ENCODE measurements at places on chromosomes 1 and 21.

DNA sequence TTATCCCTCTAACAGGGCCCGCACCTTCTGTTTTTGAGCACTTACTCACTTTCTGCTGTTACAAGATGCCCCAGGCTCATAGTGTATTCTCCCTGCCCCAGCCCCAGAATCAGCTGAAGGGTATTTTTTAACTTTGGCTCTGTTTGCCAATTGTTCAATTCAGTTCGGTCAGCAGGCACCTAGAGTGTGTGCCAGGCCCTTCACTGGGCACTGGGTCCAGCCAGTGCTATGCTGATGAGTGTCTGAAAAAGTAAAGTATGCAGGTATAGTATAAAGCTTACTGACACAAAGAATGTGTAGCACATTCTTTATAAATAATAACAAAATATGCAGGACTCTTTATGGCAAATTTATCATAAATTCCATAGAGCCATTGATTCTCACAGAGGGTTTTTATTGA lies 35.0 kb downstream of the FHAD1 start:
- no peak for DNase-seq

- no peak for DNase-seq
Observed at GRCh38 chr21:31634993-31635392, 24.5 kb upstream of the SOD1 start.

GRCh38 chr1:93033029-93033428 lies 46.1 kb upstream of the MTF2 start:
- no peak for DNase-seq

- no peak for DNase-seq
Observed at GRCh38 chr1:205582471-205583291, 49.1 kb downstream of the ELK4 start.

DNA sequence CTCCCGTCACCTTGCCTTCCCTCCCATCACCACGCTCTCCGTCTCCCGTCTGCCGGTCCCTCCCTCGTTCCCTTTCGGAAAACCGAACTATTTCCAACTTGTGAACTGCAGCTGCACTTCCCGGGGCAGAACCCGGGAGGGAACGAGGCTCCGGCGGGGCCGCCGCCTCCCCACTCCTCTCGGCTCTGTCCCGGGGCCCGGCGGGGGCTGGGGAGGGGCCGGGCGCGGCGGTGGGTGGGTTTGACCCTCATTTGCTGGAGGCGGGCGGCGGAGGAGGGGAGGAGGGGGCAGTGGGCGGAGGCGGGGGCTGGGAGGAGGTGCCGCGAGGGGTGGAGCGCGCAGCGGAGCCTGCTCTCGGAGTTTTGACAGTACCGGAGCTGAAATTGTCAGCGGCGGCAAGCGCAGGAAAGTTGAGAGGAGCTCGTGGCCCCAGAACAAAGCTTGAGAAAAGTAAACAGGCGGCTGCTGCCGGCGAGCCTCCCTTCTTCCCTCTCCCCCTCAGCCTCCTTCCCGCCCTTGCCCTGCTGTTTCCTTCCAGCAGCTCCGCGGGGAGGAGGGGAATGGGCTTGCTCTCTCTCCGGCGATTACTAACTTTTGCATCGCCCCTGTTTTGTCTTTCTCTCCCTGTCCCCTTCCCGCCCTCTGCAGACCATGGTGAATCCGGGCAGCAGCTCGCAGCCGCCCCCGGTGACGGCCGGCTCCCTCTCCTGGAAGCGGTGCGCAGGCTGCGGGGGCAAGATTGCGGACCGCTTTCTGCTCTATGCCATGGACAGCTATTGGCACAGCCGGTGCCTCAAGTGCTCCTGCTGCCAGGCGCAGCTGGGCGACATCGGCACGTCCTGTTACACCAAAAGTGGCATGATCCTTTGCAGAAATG lies 2.9 kb downstream of the LMO4 start:
- DNase-seq: peak; percentile 76

GRCh38 chr1:223062177-223062576 lies 80.9 kb downstream of the TLR5 start:
- no peak for DNase-seq

DNA sequence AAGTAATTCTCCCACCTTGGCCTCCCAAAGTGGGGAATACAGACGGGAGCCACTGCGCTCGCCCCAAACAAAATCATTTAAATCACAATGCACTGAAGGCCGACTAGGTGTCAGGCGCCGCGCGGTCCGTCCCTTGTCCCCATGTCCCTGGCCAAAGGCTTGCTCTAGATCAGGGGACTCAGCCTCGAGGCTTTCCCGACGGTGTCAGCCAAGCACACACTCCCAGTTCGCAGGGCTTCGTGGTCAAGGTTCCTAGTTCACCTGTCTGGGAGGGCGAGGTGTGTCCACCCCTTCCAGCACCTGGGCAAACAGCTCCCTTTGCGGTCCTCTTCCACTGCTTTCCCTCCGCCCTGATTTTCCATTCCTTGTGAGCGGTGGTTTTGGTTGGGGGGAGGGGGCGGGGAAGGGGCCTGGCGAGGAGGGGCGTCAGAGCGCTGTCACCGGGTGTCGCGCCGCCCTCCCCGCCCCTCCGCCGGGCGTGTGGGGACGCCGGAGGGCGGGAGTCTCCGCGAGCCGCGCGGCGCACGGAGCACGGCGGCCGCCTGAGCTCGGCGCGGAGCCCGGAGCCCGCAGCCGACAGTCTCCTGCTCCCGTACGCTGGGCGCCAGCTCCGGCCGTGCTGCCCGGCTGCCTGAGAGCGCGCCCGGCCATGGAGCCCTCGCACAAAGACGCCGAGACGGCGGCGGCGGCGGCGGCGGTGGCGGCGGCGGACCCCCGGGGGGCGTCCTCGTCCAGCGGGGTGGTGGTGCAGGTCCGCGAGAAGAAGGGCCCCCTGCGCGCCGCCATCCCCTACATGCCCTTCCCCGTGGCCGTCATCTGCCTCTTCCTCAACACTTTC lies at the start of gene STUM:
STUM (plus strand) TSS at position 509 of the 838 bp plus-strand sequence; CDS start at position 650, 141 bp downstream.
- DNase-seq: peak; percentile 22

GRCh38 chr1:35707601-35708440 lies 10.9 kb downstream of the C1orf216 start:
- DNase-seq: peak; percentile 33

- no peak for DNase-seq
Observed at GRCh38 chr21:41557884-41558283, 49.9 kb upstream of the TMPRSS2 start.

GRCh38 chr1:180899262-180899661 lies 13.4 kb upstream of the KIAA1614 start:
- peak; percentile 31 for DNase-seq

DNA sequence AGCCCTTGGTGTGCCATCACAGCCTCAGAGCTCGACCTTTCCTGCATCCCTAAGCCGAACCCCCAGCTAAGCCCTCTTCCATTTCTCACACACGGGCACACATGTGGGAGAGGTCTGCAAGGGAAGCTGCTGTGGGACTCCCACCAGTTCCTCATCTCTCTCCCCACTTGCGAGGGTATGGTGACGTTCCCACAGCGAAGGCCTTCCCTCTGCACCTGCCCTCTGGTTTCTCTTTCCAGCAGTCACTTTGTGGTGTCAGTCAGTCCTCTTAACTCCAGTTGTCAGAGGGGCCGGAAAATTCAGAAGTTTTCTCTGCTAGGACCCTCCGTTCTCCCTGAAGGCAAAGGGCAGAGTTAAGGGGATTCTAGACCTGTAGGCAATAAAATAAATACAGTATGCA lies 5.5 kb upstream of the STK40 start:
- no peak for DNase-seq

GRCh38 chr1:227255086-227255732 lies 63.1 kb downstream of the CDC42BPA start:
- no peak for DNase-seq

DNA sequence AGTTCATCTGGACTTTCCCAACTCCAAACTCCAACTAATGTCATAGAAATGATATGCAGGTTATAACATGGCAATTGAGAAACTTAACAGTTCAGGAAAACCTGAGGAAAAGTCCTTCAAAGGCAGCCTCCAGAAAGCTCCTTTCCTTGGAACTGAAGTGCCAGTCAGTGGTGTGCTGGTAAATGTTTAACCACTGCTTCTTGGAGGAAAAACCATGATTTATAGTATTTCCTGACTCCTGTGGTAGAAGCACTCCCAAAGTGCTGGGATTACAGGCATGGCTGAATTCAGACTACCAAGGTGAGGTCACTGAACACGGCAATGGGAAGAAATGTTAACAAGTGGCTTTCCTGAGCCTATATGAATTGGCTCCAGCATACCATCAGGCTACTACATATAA lies 26.7 kb upstream of the ZNHIT6 start:
- no peak for DNase-seq

DNA sequence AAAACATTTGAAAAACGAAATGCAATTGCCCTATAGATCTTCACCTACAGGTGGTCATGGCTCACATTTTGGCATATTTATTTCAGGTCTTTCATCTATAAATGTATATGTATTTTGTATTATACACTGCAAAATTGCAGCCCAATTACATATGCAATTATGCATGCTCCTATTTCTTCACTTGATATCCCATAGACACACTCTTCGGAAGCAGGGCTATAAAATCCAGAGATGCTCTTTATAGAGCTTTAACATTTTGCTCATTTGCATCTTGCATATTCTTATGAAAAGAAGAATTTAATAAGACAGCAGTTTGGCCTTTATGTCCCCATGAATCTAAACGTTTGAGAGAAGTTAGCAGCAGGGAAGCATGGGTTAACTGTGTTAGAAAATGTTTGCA lies 44.7 kb upstream of the PALMD start:
- DNase-seq: no peak

DNA sequence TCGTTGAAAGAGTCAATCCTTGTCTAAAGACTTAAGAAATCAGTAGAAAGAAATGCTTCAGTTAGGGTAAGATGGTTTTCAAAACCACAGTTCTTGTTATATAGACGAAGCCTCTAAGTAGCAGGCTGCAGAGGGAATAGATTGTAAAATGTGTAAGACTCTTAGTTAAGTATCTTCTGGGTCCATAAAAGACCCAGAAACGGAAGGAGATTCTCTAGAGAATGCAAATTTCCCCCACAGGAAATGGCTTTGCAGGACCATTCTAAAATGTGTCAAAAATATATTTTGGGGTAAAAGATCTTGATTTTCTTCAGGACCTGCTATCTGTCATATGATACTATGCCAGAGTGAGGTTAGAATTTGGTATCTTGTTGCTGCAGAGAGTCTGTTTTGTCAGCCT lies 13.4 kb downstream of the OR2T1 start:
- DNase-seq: no peak

DNA sequence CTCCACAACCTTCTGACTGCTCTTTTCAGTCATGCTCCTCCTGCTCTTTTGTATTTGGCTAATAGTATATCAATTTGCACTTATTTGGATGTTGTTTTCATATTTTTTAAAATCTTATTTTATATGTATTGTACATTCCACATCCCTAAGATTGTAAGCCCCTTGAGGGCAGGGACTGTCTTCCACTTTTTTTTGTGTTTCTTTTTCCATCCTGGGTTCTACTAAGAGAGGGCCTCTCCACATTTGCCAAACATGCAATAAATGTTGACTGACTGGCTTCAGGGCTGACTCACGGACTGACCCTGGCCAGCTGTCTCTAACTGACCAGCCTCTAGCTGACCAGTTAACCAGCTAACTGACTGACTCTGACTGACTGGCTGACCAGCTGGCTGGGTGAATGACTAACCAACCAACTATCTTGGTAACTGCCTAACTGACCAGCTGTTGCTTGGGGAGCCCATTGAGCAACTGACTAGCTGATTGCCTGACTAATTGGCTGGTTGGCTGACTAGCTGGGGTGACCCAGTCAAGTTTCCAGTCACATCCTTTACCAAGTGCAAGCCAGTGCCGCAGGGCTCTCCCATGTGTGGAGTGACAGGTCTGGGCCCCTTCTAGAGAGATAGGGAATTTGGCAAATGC lies 16.1 kb downstream of the CSF1 start:
- DNase-seq: peak; percentile 47

- DNase-seq: no peak
Observed at GRCh38 chr1:147079400-147080005, 92.8 kb downstream of the PRKAB2 start.

- no peak for DNase-seq
Observed at GRCh38 chr1:230589951-230590350, 52.3 kb upstream of the COG2 start.

- DNase-seq: peak; percentile 88
Observed at GRCh38 chr1:221035662-221036153, 156.5 kb downstream of the HLX start.
